Osteocyte (in vitro differentiated cells): ENCODE measurements at places on chromosomes 5 and 9. TPM values are rescaled to one million over a fixed set of nuclear protein-coding genes. Genes with fewer than 3 reads are reported as not detected.
A peak's percentile ranks its signal among the peaks of the same experiment; 100 is the strongest.

DNA sequence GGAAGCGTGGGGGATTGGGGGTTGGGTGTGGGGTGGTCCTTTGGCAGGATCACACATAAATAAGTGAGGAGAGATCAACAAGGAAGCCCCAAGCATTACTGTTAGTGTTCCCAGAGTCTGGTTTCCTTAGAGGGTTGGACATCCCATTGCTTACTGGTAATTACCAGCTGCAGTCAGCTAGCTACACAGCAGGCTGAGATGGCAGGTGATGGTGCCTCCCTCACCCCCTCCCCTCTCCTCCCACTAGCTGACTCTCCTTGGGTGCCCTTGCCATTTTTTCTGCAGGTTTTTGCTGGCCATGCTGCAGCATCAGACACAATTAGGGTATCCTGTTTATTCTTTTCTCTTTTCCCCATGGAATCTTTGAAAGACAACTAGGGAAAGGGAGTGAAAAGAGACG, 107.5 kb upstream of the TLR4 start:
- H3K27me3 ChIP-seq = no peaks in the 10 kb centered on the region
- H3K4me3 ChIP-seq = no peak overlapping the region
- no peak for DNase-seq

GRCh38 chr5:60487885-60488442, 212.0 kb downstream of the DEPDC1B start:
- H3K27ac ChIP-seq = peak overlapping the region; percentile 83
- DNase-seq = no peak
- no peak overlapping the region for H3K4me3 ChIP-seq
- H3K27me3 ChIP-seq = no peaks in the 10 kb centered on the region
- no peaks in the 10 kb centered on the region for H3K36me3 ChIP-seq
- peaks cover 62% of the 10 kb centered on the region for H3K4me1 ChIP-seq

DNA sequence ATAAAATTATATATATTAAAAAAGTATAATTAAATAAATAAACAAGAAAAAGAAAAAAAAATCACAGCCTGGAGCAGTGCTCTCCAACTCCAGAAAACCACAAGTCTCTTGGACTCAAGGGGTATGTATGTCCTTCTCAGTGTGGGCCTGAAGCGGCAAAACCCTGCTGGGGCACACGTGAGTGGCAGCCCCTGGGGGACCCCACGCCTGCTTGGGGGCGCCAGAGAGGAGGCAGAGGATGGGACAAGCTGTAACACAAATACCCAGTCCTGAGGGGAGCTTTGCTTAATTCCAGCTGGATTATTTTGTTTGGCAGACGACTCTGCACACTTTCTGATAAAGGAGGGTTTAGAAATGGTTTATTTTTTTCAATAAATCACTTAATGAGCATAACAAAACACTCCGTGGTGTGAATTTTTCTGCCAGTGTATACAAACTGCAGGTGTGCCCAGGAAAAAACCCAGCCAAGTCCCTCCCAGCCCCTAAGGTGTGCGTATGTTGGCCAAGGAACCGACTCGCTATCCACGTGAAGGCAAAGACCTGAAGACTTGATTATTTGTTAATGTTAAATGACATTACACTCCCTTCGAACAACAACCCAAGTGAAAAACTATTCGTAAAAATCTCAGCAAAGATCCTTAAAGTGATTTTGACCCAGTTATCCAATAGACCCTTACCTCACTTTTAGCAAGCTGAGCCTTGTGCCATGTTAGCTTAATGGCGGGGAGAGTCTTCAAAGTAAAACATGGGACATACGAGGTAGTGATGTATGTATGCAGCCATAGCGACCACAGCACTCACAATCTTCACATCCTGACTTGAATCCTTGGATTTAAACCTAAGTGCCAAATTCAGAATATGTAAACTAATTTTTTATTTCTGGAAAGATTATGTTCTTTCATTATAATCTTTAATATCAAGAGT, 32.9 kb downstream of the ANKH start:
- H3K4me1 ChIP-seq = no peaks in the 10 kb centered on the region
- peak; percentile 54 for DNase-seq
- H3K27ac ChIP-seq = no peak overlapping the region
- H3K4me3 ChIP-seq = no peak overlapping the region

GRCh38 chr5:39453606-39454005, 28.8 kb upstream of the DAB2 start:
- H3K4me1 ChIP-seq = peaks cover 28% of the 10 kb centered on the region
- no peak overlapping the region for H3K4me3 ChIP-seq
- H3K36me3 ChIP-seq = no peaks in the 10 kb centered on the region
- H3K27me3 ChIP-seq = no peaks in the 10 kb centered on the region

GRCh38 chr9:76644171-76644570, 120.1 kb upstream of the PCA3 start:
- no peak for DNase-seq
- no peak overlapping the region for H3K27ac ChIP-seq
- H3K4me1 ChIP-seq = peaks cover 8% of the 10 kb centered on the region
- H3K4me3 ChIP-seq = no peak overlapping the region
- H3K36me3 ChIP-seq = no peaks in the 10 kb centered on the region

Gene SPRY4
- total RNA-seq = 12.0 and 15.6 TPM in 2 replicates

GRCh38 chr9:15231788-15232635, 75.0 kb downstream of the TTC39B start:
- no peak for DNase-seq
- H3K27ac ChIP-seq = peak overlapping the region; percentile 0
- peaks cover 20% of the 10 kb centered on the region for H3K36me3 ChIP-seq

DNA sequence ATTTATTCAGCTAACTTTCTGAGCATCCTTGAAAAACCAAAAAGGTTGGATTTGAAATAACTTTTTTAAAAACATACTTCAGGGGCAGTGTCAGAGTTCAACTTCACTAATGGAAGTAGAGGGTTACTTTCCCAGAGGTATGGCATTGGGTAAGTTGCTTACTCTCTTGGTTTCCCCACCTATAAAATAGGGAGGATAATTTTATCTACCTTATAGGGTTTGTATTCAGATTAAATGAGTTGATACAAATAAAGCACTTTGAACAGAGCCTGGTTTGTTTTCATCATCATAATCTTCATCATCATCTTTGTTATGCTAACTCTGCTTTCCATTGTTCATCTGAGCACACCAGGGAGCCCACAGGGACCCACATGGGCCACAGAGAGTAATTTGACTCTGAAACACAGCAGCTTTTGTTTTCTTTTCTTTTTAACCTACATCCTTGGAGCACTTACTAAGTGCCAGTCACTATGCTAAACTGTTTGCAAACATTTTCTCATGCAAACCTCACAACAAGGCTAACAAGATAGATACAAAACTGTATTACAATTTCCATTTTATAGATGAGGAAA, 179.1 kb upstream of the SLC24A2 start:
- DNase-seq = no peak
- H3K4me1 ChIP-seq = peaks cover 13% of the 10 kb centered on the region
- peaks cover 5% of the 10 kb centered on the region for H3K27me3 ChIP-seq
- H3K27ac ChIP-seq = no peak overlapping the region
- no peak overlapping the region for H3K4me3 ChIP-seq

Gene FABP6
- not detected in 2 replicates for total RNA-seq

GRCh38 chr9:36486933-36487481, 85.7 kb upstream of the MELK start:
- peak overlapping the region; percentile 81 for H3K4me3 ChIP-seq
- peak overlapping the region; percentile 89 for H3K27ac ChIP-seq
- H3K4me1 ChIP-seq = peaks cover 34% of the 10 kb centered on the region
- H3K36me3 ChIP-seq = peaks cover 2% of the 10 kb centered on the region

Gene CCNO
- total RNA-seq = 0.34 TPM in 1 of 2 replicates, not detected in the other

GRCh38 chr9:18639911-18640310, 166.0 kb downstream of the ADAMTSL1 start:
- peaks cover 2% of the 10 kb centered on the region for H3K36me3 ChIP-seq
- no peak overlapping the region for H3K27ac ChIP-seq
- DNase-seq = no peak
- no peaks in the 10 kb centered on the region for H3K27me3 ChIP-seq

GRCh38 chr5:143653256-143653655, 158.7 kb upstream of the HMHB1 start:
- no peak overlapping the region for H3K4me3 ChIP-seq
- H3K27me3 ChIP-seq = no peaks in the 10 kb centered on the region
- H3K4me1 ChIP-seq = peaks cover 2% of the 10 kb centered on the region
- no peak for DNase-seq
- H3K27ac ChIP-seq = no peak overlapping the region

DNA sequence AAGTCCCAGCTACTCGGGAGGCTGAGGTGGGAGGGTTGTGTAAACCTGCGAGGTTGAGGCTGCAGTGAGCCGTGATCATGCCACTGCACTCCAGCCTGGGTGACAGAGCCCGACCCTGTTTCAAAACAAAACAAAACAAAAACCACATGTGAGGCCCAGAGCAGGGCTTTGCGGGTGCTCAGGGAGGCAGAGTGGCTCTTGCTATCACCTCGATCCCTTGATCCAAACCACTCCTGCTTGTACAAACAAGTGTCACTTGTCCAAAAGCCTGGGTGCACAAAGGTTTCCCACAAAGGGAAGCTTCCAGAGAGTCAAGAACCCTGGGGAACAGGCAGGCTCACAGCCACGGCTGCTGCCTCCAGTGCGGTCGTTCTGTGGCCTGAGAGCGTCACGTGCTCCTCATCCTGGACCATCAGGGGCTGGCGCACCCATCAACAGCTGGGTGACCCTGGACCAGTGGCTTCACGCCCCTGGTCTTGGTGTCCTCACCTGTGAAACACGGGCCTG, 162.7 kb downstream of the C9orf50 start:
- no peaks in the 10 kb centered on the region for H3K36me3 ChIP-seq
- H3K27ac ChIP-seq = peak overlapping the region; percentile 82
- DNase-seq = no peak

Gene CTXN3
- not detected in 2 replicates for total RNA-seq

Gene HACD4
- total RNA-seq = 2.4 TPM in 2 replicates
